ENCODE measurements at places on chromosomes 16 and 17. TPM values are rescaled to one million over a fixed set of nuclear protein-coding genes. Genes with fewer than 3 reads are reported as not detected.
A peak's percentile ranks its signal among the peaks of the same experiment; 100 is the strongest.

Gene SOST
- total RNA-seq: not detected

DNA sequence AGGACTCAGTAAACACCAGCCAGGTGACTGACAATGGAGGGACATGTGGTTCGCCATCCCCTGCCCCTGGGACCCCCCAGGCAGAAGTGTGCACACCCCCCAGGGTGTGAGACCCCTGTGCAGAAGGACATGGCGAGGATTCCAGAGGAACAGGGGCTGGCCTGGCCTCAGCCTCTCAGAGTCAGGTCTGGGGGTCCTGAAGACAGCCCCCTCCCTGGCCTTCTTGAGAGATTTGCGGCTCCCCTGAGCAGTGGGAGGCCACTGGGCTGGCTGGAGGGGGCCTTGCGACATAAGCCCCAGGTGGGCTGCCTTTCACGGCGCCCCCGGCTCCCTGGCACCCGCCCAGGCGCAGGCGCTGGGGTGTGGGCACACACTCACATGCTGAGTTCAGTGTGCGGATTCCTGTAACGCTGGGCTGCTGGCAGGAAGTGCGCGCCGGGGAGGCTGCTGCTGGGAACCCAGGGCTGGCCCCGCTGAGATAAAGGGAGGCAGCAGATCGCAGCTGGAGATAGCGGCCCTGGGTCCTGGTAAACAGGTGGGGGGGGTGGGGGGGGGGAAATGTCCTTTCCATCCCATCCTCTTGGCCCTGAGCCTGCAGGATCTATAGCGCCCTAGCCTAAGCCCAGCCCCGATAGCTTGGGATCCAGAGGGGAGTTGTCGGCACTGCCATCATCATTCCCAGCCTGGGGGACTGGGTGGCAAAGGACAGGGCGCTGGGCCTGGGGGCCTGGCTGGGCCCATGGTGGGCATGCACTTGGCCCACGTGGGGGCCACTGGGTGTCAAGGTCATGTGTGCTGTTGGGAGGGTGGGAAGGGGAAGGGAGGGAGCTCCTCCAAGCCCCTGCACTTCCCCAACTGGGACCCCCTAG, 27.1 kb downstream of the TMEM235 start:
- no peaks in the 10 kb centered on the region for H3K27me3 ChIP-seq
- DNase-seq: peak; percentile 84
- H3K36me3 ChIP-seq: no peaks in the 10 kb centered on the region
- H3K4me1 ChIP-seq: peaks cover 75% of the 10 kb centered on the region

- H3K36me3 ChIP-seq: no peaks in the 10 kb centered on the region
- no peak for DNase-seq
- H3K4me3 ChIP-seq: no peak overlapping the region
- H3K4me1 ChIP-seq: peaks cover 8% of the 10 kb centered on the region
Measured at GRCh38 chr16:81437865-81438264, 6.7 kb upstream of the CMIP start.

GRCh38 chr16:17461951-17462729, 8.6 kb downstream of the XYLT1 start:
- no peaks in the 10 kb centered on the region for H3K36me3 ChIP-seq
- H3K27ac ChIP-seq: no peak overlapping the region
- peak overlapping the region; percentile 32 for H3K4me3 ChIP-seq
- H3K4me1 ChIP-seq: peaks cover 42% of the 10 kb centered on the region
- DNase-seq: no peak
- no peaks in the 10 kb centered on the region for H3K27me3 ChIP-seq

Gene ACAP1
- 690 TPM for total RNA-seq

Gene TM4SF5
- not detected for total RNA-seq

DNA sequence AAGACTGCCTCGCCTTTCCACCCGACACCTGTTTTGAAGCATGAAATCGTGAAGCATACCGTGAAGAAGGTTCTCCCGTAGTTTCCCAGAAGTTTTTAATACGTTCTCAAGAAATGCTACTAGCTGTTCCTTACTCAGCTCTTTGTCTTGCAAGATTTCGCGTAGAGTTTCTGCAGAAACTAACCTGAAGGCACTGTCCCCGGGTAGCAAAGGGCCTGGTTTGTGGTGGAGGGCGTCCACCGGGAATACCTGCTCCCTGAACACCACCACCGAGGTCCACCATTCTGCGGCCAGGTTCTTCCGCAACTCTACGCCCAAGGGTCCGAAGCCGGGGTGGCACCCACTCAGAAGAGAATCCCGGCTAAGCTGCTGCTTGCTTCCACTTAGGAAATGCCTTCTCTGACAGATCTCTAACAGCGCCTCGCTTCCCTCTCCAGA, 487 bp downstream of the POLG2 start:
- H3K27ac ChIP-seq: peak overlapping the region; percentile 92
- no peak for DNase-seq
- H3K4me1 ChIP-seq: peaks cover 88% of the 10 kb centered on the region

Gene PIGW
- total RNA-seq: 6.3 TPM

Gene TOM1L1
- total RNA-seq: 1.00 TPM

- H3K4me1 ChIP-seq: peaks cover 21% of the 10 kb centered on the region
- H3K27ac ChIP-seq: no peak overlapping the region
- DNase-seq: no peak
- no peak overlapping the region for H3K4me3 ChIP-seq
- H3K27me3 ChIP-seq: no peaks in the 10 kb centered on the region
Measured at GRCh38 chr16:3830625-3831254, 49.8 kb downstream of the CREBBP start.

Gene PPY
- not detected for total RNA-seq

Gene NUPR1
- not detected for total RNA-seq

DNA sequence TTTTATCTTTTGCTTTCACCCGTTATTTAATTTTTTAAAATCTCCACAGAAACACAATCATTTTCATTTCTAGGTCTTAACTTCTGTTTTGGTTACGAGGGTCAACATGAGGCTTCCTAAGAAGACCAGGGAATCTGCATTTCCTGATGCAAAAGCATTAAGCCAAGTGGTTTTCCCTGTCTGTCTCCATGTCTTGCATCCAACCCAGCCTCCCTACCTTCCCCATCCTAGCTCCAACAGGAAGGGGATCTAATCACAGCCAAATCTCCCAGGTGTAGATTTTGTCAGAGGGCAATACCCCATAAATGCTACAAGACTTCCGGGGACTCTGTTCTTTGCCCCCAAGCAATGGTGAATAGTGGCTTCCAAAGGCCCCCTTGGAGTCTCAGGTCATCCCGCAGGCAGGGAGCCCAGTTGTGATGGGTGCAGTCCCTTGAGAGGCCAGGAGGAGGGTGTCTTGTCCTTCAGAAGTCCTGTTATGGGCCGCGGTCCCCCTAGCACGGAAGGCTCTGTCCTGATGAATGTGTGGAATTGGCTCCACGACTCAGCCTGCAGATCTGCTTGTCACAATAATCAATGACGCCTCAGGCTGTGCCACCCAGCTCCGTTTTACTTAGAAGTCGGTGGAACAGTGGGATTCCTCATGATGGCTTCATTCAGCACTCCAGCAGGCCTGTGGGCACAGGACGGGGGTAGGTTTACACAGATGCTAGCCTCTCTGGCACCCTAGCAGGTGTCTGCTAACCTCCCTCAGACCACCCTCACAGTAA, 141.1 kb downstream of the RGS9 start:
- H3K36me3 ChIP-seq: no peaks in the 10 kb centered on the region
- H3K27me3 ChIP-seq: peaks cover 36% of the 10 kb centered on the region
- H3K27ac ChIP-seq: no peak overlapping the region
- DNase-seq: peak; percentile 31
- peaks cover 17% of the 10 kb centered on the region for H3K4me1 ChIP-seq

Gene CCDC154
- total RNA-seq: 3.4 TPM

Gene TBX6
- 4.2 TPM for total RNA-seq

- H3K4me1 ChIP-seq: no peaks in the 10 kb centered on the region
- H3K36me3 ChIP-seq: no peaks in the 10 kb centered on the region
- no peak overlapping the region for H3K27ac ChIP-seq
- peak; percentile 21 for DNase-seq
- no peak overlapping the region for H3K4me3 ChIP-seq
Measured at GRCh38 chr16:19375561-19376158, 42.0 kb upstream of the TMC5 start.
